ENCODE measurements at places on chromosomes 6 and 20.

DNA sequence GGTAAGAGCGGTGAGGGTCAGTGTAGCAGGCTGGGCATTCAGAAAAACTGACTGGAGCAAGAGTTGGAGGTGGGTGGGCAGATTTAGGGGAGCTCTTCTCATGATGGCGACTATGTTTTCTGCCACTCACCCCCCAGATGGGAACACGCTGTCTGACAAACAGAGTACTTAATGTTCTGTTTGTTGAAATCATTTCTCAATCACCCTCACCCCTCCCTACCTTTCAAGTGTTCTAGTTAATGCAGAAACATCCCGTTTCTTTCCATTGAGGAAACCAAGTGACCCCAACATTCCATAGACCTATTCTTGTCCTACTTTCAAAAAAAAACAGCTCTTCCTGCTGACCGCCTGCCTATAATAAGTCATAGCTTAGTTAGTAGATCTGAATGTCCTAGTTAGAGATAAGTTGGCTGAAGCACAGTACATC lies 132.5 kb upstream of the NEDD9 start:
- no peak for DNase-seq

DNA sequence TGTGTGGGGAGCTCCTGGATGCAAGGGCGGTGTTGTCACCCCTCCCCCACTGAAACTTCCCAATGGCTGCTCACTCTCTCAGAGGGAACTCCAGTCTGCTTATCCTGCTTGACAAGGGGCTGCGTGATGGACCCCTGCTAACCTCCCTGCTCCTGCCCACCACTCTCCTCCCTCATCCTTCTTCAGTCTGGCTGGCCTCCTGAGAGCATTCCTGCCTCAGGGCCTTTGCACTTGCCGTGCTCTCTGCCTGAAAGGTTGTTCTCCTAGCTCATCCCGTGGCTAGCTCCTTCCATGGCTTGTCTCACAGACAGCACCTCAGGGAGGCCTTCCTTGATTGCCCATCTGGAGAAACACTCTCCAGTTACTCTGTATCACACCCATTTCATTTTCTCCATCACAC lies 73.9 kb upstream of the ZNFX1 start:
- DNase-seq, result no peak

DNA sequence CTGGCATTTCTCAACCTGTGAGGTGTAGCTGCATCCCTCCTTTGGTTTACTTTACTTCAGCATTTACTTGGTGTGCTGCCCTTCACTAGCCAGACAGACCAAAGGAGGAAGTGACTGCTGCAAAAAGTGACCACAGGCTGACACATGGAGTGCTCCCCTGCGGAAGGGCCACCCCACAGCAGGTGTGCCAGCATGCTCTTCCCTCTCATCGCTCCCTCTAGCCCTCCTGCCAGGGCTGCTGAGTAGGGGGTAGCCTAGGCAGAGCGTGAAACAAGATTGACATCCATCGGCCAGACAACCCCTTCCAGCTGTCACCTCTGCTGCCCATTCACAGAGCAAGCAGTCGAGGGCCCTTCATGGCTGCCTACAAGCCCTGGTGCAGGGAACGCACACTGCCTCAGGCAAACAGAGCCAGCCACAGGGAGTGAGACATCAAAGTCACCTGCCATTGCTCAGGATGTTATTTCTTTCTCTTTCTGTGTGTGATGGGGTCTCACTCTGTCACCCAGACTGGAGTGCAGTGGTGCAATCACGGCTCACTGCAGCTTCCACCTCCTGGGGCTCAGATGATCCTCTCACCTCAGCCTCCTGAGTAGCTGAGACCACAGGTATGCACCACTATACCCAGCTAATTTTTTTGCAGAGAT lies 102.0 kb upstream of the RPS6KA2 start:
- DNase-seq, result no peak

- DNase-seq, result peak; percentile 82
These were observed 69.6 kb downstream of the JAG1 start for GRCh38 chr20:10603971-10604864.

- no peak for DNase-seq
These were observed 34.7 kb upstream of the GSTA4 start for GRCh38 chr6:53029761-53030160.

DNA sequence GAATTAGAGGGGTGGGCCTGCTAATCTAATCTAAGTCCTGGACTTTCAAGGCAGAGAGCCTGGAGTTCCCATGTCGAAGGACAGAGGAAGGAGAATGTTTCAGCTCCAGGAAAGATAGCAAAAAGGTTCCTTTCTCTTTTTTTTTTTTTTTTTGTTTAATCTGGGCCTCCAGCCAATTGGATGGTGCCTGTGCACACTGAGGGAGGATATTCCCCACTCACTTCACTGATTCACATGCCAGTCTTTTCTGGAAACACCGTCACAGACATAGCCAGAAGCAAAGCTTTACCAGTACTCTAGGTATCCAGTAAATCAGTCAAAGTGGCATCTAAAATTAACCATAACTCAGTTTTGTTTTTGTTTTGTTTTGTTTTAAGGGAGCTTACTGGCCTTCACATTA lies 721.1 kb downstream of the TENT5A start:
- no peak for DNase-seq

- no peak for DNase-seq
These were observed 11.8 kb upstream of the FILIP1 start for GRCh38 chr6:75505424-75505823.

DNA sequence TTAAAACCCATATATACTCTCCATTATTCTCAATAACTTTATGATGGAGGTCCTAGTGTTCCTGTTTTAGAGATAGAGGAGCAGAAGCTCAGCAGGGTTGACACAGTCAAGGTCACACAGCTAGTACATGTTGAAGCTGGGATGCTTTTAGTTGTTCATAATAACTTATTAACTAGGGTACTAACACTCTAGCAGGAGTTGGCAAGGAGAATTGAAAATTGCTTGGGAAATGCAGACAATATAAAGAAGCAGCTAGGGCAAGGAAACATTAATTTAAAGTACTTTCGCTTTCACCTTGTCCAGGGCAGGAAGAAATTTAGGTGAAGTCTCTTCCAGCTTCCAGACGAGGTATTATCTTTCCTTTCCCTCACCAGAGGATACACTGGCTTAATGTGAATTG lies 133.7 kb downstream of the RCAN2 start:
- no peak for DNase-seq

- DNase-seq, result no peak
These were observed 296.9 kb downstream of the OGFRL1 start for GRCh38 chr6:71585472-71585871.

- no peak for DNase-seq
These were observed 194.6 kb downstream of the CDH26 start for GRCh38 chr20:60152792-60153191.

GRCh38 chr6:11830105-11830504 lies 51.5 kb upstream of the ADTRP start:
- DNase-seq, result no peak

GRCh38 chr20:13990465-13990864 lies at the start of gene SEL1L2:
TSS of gene SEL1L2 (minus strand) at chr20:13990614. CDS start at chr20:13990534, 80 bp downstream.
- no peak for DNase-seq

DNA sequence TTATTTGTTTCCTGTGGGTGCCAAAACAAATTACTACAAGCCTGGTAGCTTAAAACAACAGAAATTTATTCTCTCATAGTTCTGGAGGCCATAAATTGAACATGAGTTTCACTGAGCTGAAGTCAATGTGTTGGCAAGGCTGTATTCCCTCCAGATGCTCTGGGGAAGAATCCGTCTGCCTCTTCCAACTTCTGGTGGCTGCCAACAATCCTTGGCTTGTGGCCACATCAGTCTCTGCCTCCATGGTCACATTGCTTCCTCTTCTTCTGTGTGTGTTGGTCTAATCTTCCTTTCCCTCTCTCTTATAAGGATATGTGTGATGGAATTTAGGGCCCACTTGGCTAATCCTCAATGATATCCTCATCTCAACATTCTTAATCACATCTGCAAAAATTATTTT lies 92.8 kb upstream of the EPB41L1 start:
- no peak for DNase-seq

GRCh38 chr6:32110632-32111031 lies 1.5 kb upstream of the TNXB start:
- no peak for DNase-seq

DNA sequence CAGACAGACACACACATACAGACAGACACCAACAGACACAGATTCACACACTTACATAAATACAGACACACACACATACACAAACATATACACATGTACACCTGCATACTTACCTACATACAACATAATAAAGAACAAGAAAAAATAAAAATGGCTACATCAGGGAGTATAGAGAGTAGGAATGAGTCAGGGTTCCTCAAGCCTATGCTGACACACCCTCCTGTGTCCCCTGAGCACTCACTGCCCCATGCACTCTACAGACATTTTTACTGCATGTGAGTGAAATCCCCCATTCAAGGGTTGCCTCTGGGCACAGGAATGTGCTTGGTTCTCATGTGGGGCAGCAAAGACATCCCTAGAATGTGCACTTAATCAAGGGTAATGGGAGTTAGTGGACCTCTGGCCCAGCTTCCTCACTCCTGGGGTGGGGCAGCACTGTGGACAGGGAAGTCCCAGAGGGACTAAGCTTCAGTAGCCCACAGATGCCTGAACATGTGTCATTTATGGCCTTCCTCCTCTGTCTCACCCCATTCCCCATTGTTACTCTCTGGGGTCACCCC lies 185.9 kb upstream of the FOXA2 start:
- no peak for DNase-seq

DNA sequence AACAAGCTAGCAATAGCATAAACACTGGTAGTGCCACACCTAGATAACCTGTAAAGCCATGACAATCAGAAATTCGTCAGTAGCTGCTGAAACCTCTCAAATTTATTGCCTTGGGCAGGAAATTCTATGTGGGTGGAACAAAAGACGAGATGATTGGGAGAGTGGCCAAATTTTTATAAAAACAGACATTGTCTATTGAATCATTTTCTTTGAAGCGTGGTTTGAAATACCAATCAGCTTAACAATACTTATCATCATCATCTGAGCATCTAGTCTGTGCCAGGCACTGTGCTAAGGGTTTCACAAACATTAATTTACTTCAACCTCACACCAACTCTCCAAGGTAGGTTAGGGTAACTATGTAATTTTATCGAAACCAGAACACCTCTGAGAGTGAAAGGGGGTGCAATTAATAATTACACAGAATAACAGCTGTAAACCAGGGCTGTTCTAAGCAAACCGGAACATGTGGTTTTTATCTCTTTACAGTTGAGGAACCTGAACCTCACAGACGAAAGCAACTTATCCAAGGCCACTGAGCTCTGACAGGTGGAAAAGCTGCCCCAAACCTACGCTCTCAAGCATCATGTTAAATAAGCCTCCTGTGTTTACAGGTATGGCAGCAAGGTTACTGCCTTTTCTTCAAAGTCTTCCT lies 43.4 kb downstream of the NHSL1 start:
- DNase-seq, result no peak

DNA sequence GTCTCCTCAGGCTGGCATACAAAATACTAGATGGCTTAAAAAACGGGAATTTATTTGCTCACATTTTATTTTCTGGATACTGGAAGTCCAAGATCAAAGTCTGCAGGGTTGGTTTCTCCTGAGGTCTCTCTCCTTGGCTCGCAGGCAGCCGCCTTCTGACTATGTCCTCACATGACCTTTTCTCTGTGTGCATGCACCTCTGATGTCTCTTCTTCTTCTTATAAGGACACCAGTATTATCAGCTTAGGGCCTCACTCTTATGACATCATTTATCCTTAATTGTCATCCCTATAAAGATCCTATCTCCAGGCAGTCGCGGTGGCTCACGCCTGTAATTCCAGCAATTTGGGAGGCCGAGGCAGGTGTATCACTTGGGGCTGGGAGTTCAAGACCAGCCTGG lies 9.3 kb upstream of the TRIM27 start:
- DNase-seq, result no peak

- no peak for DNase-seq
These were observed 18.1 kb downstream of the TFAP2A start for GRCh38 chr6:10396785-10397184.

GRCh38 chr6:170164271-170164900 lies 126.5 kb downstream of the DLL1 start:
- no peak for DNase-seq

DNA sequence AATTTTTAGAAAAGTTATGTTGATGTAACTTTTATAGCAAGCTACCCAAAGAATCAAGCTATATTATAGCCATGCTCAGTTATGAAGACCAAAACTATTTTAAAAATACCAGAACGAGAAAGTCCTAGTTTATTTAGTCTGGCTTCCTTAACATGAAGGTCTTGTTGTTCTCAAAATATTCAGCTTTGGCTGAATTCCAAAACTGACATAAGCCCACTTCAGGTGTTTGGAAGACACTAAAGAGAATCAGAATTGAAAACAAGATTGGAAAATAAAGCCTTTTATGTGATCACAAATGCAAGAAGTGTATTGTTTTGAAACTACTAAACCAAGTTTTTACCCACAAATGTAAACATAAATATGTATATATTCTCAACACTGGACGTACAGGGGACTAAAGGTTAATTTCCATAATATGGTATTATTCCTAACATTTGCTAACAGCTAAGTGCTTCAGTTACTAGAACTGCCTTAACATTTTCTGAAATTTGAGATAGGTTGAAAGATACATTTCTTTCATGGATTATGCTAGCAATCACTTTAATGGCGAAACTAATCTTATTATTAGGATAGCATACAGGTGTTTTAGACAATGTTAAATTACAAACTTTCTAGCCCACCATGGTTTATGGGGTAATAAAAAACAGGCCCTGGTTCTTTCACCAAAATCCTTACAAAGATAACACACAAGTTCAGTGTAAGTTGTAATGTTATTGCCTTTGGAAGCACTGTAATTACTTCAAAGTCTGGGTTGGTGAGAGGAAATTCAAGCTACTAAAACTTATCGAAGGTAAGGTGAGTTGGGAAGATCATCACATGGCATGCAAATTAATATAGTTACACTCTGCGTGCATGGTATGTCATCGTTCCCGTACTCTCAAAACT lies 1.6 kb downstream of the MAP3K5 start:
- no peak for DNase-seq

GRCh38 chr6:65469650-65470049 lies 237.4 kb downstream of the EYS start:
- no peak for DNase-seq

All from HS-27A (cell line).